Glutamatergic neuron (in vitro differentiated cells): ENCODE measurements at places on chromosomes 16 and 17.

GRCh38 chr16:89697616-89698331 lies 3.7 kb downstream of the SPATA2L start:
- DNase-seq = peak; percentile 20

- no peak for DNase-seq
Observed at GRCh38 chr16:23578101-23578830, 17.9 kb downstream of the NDUFAB1 start.

GRCh38 chr16:72848759-72849664 lies 198.9 kb downstream of the ZFHX3 start:
- peak; percentile 66 for DNase-seq

DNA sequence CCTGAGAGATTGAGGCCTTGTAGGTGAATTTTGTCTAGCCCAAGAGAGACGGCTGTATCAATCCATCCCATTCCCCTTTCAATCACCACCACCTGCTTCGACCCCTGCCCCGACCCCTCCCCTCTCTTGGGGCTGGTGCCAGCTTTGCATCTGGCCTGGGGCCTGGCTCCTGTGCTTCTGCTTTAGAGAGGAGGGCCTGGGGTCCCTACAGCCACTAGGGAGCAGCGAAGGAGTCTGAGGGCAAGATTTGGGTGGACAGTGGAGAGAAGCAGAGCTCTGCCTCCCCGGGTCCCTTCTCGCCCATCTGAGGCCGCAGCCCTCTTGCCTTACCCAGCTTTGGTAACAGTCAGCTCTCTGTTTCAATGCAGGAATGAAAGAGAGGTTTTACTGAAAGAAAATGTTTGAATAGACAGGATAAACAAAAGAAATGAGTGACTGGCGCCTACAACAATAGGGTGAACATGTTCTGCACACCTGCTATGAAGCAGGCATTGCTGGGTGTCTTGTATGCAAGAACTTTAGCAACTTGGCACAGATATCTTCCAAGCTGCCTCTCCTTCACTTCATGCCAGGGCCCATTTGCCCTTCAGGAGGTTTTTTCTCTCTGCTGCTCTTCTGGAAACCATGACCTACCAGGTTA lies 57.4 kb downstream of the SLC47A1 start:
- DNase-seq = no peak

DNA sequence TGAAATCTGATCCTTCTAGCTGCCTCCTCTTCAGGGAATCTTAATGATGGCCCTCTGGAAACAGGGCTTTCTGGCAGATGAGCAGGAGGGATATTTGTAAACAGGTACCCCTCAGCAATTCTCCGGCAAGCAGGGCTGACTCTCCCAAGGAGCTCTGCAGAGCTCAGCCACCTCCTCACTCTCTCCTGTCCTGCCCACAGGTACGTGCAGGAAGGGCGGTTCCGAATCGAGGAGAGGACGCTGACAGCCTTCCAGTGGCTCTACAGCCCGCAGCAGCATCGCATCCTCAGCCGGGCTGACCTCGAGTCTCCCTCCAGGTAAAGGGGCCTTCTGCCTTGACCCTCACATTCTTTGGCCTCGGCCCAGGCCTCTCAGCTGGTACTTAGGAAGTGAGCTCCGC lies 20.7 kb upstream of the CCDC92B start:
- no peak for DNase-seq

- no peak for DNase-seq
Observed at GRCh38 chr16:55294931-55295342, 29.1 kb upstream of the IRX6 start.

GRCh38 chr17:57465610-57466009 lies 209.3 kb downstream of the MSI2 start:
- DNase-seq = no peak

- DNase-seq = no peak
Observed at GRCh38 chr17:66950325-66950724, 14.2 kb upstream of the CACNG4 start.

- DNase-seq = no peak
Observed at GRCh38 chr17:37791447-37792399, 46.9 kb upstream of the HNF1B start.

DNA sequence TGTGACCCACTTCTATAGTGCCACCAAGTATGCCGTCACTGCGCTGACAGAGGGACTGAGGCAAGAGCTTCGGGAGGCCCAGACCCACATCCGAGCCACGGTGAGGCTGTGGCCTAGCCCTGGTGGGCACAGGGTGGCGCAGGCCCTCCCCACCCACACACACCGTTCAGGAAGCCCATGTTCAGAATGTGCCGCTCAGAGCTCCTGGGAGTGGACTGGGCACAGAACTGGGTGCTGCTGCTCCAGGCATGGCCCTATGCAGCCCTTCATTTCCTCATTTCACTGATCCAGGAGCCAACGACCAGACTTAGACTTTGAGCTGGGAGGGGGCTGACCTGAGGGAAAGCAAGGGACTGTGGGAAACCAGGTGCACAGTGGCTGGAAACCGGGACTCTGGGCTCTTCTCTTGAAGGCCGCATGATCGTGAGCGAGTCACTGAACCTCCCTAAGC lies 2.4 kb upstream of the MRM1 start:
- DNase-seq = no peak

DNA sequence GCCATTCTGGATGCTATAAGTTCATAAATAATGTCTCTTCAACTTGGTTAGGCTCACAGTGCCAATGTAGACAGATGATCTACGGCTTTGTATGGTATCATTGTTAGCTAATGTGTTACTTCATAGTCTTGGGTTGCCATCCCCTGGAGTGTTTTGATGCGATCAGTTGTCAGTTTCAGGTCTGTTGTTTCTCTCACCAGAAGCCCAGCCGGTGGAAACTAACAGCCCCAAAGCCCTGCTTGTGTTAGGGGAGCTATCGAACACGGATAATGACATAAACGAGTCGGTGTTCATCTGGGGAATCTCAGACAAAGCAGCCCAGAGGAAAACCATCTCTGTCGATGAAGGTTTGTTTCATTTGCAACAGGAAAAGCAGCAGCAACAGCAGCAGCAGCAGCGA lies 107.4 kb upstream of the ANKFN1 start:
- peak; percentile 17 for DNase-seq

- no peak for DNase-seq
Observed at GRCh38 chr17:47981462-47981861, 10.5 kb downstream of the CDK5RAP3 start.

- peak; percentile 75 for DNase-seq
Observed at GRCh38 chr16:11356573-11357331, 11.5 kb downstream of the RMI2 start.

- no peak for DNase-seq
Observed at GRCh38 chr16:77782694-77783093, 5.7 kb upstream of the VAT1L start.

DNA sequence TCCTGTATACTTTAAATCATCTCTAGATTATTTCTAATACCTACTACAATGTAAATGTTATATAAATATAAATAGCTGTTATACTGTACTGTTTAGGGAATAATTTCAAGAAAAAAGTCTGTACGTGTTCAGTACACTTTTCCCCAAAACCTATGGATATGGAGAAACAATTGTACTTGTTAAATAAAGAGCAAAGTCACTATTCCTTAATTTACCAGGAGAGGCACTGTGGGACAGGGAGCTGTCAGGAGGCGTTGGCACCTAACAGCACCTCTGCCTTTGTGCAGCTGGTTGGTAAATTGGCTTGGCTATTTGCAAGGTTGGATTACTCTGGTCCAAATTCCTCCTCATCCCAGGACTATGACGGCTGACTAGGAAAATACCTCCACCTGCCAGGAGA lies 28.0 kb downstream of the CRHR1 start:
- DNase-seq = no peak

DNA sequence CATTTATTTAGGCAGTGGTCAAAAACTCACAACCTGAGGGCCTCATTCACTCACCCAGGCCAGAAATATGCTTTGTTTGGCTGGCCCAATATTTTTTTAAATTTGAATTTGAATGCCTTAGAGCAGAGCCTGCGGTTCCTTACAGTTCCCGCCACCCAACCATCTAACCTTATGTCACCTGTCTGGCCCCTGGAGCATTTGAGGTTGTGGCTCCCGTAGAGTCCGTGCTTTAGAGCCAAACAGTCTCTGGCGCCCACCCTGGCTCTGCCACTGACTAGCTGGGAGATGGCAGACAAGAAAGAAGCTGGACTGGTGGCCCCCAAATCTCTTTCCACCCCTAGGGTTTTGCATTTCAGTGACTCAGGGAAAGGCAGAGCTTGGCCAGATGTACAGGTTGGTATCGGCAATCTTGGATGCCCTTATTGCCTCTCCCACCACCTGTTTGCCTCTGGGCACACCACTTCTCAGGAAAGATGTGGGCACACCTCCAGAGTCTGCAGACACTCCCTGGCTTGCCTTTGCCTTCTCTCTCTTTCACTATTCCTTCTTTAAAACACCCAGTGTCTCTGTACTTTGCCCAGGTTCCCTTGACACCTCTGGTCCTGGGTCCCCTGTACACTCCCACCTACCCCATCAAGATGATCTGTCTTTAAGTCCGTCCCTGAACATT lies 1.9 kb upstream of the MAP3K14 start:
- DNase-seq = no peak

- no peak for DNase-seq
Observed at GRCh38 chr16:57106767-57107166, 14.4 kb downstream of the CPNE2 start.

- DNase-seq = no peak
Observed at GRCh38 chr17:15414532-15415306, 52.7 kb downstream of the CDRT4 start.

GRCh38 chr16:67922221-67922620 lies 9.4 kb downstream of the CTRL start:
- DNase-seq = no peak

- no peak for DNase-seq
Observed at GRCh38 chr17:61614219-61614618, 23.2 kb upstream of the NACA2 start.

DNA sequence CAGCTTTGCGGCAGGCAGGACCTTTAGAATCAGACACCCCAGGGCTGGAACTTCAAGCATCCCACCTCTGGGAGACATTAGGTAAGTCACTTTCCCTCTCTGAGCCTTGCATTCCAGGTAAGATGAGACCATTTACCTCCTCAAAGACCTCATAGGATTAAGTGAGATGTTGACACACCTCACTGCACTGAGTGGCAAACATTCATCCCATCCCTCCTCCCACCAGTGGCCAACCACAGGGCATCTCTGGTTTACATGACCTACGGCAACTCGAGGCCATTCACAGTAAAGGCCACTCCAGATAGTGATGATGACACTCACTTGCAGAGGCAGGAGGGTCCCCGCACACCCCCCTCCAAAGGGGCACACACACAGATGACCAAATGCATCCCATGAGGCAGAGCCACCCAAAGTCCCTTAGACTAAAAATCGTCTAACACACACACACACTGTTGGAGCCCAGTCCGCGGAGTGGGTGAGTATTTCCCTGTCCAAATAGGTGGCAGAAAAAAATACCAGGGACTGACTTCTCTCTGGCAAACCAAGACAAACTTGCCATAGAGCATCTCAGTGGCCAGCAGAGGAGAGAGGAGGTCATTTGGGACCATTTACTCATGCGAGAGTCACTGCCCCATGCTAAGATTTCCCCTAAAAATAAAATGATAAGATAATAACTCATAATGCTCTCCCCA lies 454.9 kb downstream of the SOX9 start:
- no peak for DNase-seq

DNA sequence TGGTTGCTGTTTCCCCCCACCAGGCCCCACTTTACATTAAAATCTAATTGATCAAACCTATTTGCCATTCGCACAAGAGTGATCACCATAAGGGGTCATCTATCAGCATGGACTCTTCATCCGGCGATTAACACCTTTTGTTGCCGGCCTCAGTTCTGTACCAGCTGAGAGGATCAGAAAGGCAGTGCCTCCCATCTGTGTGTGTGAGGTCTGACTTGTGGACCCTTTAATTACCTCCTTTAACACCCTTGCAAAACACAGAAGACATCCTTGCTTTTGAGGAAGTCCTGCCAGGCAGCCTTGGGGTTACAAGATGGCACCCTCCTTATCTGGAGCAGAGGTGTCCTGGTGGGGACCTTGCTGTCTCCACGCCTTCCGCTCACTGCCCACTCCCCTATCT lies 77.2 kb upstream of the IRX3 start:
- DNase-seq = no peak

DNA sequence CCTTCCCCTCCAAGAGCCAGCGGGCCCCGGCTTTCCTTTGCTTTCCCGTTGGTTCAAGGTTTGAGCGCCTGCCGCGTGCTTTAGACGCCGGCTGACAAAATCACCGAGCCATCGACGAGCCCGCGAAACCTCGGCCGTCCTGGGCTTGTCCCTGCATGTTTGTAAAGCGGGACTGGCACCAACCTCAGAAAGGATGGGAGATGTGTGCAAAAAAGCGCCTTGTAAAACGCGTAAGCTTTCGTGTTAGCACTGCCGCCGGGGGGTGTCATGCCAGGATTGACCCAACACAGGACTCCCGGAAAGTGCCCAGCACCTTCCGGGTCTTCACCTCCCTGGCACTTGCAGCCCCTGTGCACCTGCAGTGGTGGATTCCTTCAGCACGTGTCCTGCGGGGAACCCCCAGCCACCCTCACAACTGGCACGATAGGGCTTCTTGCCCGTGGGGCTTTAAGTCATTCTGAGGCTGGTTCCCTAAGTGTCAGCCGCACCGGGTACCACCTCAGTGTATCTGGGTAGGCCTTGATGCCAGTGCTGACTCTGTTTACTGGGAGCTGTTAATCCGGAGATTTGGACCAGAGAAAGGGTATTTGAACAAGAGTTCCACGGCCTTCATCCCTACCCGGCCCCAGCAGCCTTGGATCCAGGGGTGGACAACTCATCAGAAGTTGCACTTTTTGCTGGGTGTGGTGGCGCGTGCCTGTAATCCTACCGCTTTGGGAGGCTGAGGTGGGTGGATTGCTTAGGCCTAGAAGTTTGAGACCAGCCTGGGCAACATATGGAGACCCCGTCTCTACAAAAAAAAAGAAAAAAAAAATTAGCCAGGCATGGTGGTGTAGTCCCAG lies 817 bp downstream of the NDUFAF8 start:
- DNase-seq = peak; percentile 41

DNA sequence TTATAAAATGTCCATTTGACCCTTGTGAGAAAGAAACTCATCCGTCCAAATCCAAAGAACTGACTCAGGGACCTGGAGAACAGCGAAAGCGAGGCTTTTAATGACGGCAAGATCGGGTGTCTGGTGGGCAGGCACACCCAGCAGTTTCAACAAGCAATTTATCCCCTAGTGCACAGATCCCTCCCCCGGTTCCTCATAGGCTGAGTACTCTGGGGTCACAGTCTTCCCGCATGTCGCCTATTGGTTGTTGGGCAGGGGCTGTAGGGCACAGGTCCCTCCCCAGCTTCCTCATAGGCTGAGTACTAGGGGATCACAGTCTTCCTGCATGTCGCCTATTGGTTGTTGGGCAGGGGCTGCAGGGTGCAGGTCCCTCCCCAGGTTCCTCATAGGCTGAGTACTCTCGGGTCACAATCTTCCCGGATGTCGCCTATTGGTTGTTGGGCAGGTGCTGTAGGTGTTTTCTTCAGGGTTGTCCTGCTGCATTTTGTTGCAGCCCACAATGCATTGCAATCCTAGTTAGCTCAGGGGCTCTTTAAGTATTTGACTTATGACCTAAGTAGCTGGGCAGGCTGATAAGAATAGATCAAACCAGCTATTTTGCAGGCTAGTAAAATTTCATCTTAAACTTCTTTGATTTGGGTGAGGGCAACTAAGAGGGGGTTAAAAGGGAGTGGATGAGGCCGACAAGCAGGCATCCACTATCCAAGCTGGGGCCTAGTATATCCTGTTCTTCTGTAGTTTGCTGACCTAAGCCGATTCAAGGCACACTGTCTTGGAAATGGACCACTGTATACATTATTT lies 3.6 kb upstream of the UTS2R start:
- DNase-seq = peak; percentile 43
